Heart left ventricle (tissue), 16 donors: ENCODE measurements at places on chromosomes 4 and X.

GRCh38 chr4:25860586-25861279 lies 2.1 kb downstream of the SEL1L3 start:
- DNase-seq = no peak

DNA sequence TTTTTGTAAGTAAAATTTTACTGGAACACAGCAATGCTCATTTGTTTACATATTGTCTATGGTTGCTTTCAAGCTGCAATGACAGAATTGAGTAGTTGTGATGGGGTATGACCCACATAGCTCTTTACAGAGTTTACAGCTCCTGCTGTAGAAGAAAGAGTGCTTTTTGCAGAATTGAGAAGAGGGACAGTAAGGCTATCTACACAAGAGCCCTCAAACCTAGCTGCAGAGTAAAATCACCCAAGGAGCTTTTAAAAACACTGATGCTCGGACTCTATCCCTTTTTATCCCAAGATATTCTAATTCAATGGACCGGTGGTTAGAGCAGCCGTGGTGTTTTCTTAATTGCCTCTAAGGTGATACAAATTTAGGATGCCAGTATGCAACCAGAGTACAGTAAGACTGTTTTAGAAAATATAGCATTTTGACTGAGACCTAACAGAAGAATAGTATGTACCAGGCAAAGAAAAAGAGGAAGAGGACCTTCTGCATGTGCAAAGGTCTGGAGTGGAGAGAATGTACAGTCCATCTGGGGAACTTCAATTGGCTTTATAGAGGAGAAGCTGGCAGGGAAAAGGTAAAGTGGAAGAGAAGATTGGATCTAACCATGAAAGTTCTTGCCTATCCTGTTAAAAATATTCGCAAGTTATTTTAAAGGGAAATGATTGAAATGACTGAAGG lies 663.6 kb upstream of the CPEB2 start:
- no peak for DNase-seq

DNA sequence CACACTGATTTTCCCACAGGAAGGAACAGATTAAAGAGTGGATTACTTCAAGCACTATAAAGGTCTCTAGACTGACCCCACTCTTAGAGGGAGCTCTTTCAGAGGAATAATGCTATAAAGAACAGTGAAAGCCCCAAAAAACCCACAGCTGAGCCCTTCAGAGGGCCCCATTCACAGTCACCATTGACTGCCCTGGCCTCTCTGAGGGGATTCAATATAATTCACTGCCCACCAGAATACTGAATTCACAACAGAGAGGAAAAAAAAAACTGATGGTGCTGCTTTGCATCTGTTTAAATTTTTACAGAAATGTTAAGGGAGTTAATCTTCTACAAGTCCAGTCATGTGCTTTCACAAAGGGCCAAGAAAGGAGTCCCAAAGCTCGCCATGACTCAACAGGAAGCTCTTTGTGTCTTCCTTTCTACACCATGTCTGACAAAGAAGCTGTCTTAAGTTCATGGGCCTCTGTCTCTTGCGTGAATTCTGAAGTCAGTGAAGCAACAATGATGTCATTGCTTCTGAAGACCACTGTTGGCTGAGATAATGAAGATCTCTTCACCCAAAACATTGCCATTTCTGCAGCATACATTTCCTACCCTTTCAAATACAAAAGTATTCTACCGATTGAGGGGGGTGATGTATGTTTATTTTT lies 174.9 kb downstream of the ADAMTS3 start:
- DNase-seq = no peak

GRCh38 chr4:38133711-38134480 lies 173.7 kb downstream of the PTTG2 start:
- no peak for DNase-seq

GRCh38 chrX:47556045-47556623 lies 4.9 kb upstream of the ARAF start:
- DNase-seq = peak; percentile 94

GRCh38 chr4:151197247-151197646 lies 79.7 kb upstream of the PRSS48 start:
- no peak for DNase-seq

DNA sequence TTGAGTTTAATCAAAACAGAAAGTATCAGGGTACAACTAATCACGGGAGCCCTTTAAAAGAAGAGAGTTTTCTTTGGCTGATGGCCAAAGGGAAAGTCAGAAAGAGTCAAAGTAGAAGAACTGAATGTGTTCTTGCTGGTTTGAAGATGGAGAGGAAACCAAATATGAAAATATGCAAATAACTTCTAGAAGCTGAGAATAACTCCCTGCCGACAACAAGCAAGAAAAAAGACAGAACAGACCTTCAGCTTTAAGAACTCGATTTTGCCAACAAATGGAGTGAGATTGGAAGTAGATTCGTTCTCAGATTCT lies 903.8 kb downstream of the STIM2 start:
- DNase-seq = no peak

DNA sequence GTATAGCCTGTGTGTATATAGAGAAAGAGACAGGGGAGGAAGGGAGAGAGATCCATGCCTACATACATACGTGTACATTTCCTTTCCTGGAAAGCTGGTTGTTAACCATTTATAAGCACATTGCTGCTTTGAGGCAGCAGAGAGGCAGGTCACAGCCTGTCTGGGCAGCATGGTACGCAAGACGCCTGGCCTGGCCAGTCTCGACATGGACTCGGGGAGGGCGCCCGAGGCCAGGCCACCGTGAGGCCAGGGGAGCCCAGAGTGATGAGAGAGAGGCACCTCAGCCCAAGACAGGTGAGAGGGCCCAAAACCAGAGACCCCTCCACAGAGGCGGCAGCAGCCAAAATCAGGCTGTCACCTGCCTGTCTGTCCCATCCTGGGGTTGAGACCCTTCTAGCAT lies 3.9 kb downstream of the TREX2 start:
- no peak for DNase-seq

DNA sequence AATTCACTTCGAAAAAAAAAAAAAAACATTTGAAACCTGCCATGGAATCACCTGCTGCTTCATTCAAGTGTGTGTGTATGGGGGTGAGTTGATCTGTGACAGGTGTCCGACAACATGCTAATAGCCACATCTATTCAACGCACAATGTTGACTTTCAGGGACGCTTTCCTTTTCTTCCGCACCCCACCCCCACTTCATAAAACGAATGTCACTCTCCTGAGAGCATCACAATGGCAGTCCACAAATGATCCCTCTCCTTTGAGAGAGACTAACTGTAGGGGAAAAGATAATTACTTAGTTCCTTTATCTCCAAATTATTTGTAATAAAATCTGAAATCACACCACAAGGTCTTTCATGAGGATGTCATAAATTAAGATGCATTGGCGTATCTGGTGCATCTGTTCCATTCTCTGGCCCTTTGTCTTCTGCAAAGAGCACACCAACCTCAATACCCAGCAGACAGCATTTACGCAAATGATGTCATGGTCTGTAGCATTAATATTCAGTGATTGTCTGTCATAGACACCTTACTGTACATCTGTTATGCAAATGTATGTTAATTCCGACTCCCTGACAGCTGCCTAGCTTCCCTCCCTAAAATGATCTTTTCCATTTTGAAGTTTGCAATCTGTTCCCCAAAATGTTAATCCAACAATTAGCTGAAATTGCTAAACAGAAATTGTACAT lies 640.0 kb upstream of the BOD1L1 start:
- no peak for DNase-seq

DNA sequence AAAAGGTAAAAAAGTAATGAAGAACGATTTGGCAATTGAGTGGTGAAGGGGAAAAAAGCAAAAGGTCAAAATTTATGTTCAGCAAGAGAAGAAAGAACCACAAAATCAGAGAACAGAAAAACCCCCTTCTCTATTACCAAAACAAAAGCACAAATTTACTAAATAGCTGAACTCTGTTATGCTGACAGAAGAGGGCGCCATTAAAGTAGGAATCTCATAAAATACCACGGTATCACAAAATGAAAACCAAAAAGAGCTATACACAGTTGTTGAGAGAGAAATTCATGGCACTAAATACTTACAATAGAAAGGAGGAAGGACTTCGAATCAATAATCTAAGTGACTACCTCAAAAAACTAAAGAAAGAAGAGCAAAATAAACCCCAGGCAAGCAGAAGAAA lies 69.6 kb upstream of the CXorf66 start:
- no peak for DNase-seq
